ENCODE measurements at places on chromosomes 6 and 20.
A peak's percentile ranks its signal among the peaks of the same experiment; 100 is the strongest.

DNA sequence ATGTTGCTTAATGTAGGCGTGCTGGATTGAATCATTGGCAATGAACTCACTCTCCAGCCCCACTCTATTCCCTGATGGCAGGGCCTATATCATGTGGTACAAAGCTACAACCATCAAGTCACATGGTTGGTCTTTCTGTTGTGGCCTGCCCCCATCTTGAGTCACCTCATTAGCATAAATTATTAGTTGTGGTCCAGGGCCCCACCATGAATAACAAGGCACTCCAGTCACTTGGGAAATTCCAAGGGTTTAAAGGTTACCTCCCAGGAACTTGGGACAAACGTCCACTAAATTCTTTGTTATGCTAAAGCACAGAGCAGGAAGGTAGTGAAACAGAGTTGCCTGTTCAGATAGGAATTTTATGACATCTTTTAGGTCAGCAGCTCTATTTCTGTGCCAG lies 193.7 kb downstream of the SLC35F1 start:
- DNase-seq, result no peak
- H3K27me3 ChIP-seq, result no peaks in the 10 kb centered on the region
- no peaks in the 10 kb centered on the region for H3K36me3 ChIP-seq
- no peaks in the 10 kb centered on the region for H3K4me1 ChIP-seq
- no peak overlapping the region for H3K27ac ChIP-seq
- no peak overlapping the region for H3K4me3 ChIP-seq

DNA sequence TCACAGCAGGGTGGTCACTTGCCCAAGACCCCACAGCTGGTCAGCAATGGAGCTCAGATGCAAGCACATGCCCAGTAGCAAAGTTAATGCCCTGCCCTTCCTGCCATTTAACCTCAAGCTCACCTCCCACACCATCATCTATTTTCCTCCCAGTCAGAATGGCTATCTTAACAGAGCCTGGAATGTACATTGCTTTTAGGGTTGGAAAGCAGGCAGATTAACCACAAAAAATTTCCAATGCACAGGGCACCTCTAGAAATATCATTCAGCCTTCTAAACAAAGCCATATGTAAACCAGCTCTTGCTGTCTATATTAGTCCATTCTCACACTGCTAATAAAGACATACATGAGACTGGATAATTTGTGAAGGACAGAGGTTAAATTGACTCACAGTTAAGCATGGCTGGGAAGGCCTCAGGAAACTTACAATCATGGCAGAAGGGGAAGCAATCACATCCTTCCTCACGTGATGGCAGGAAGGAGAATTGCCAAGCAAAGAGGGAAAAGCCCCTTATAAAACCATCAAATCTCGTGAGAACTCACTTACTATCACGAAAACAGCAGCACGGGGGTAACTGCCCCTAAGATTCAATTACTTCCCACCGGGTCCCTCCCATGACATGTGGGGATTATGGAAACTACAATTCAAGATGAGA lies 106.9 kb downstream of the FYN start:
- H3K27me3 ChIP-seq, result no peaks in the 10 kb centered on the region
- H3K27ac ChIP-seq, result no peak overlapping the region
- no peak for DNase-seq

- H3K4me1 ChIP-seq, result no peaks in the 10 kb centered on the region
- DNase-seq, result no peak
- H3K36me3 ChIP-seq, result no peaks in the 10 kb centered on the region
- H3K27me3 ChIP-seq, result peaks cover 53% of the 10 kb centered on the region
- H3K27ac ChIP-seq, result no peak overlapping the region
Measured at GRCh38 chr6:167767715-167768107, 59.0 kb upstream of the AFDN start.

GRCh38 chr6:107443608-107444267 lies 15.6 kb downstream of the PDSS2 start:
- no peak overlapping the region for H3K4me3 ChIP-seq
- no peak overlapping the region for H3K27ac ChIP-seq
- H3K4me1 ChIP-seq, result no peaks in the 10 kb centered on the region
- H3K27me3 ChIP-seq, result no peaks in the 10 kb centered on the region
- DNase-seq, result no peak
- H3K36me3 ChIP-seq, result no peaks in the 10 kb centered on the region

- H3K4me3 ChIP-seq, result no peak overlapping the region
- no peaks in the 10 kb centered on the region for H3K27me3 ChIP-seq
- no peak overlapping the region for H3K27ac ChIP-seq
- no peaks in the 10 kb centered on the region for H3K4me1 ChIP-seq
- no peak for DNase-seq
Measured at GRCh38 chr20:34443546-34443945, 72.7 kb upstream of the DYNLRB1 start.

DNA sequence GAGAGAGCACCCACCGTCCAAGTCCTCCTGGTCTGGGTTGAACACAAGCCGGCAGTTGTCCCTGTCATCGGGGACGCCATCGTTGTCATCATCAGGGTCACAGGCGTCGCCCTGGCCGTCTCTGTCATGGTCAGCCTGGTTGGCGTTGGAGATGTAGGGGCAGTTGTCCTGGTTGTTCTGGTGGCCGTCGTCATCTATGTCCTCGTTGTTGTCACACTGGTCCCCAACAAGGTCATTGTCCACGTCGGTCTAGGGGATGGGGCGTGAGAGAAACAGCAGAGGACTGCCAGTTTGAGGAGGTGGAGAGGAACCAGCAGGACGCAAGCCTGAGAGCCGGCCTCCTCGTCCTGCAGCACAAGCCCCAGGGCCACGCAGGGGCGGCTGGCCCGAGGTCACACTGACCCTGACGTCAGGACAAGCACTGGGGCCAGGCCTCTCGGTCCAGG lies 28.5 kb downstream of the THBS2 start:
- no peak overlapping the region for H3K27ac ChIP-seq
- no peak for DNase-seq
- H3K4me1 ChIP-seq, result no peaks in the 10 kb centered on the region
- H3K4me3 ChIP-seq, result no peak overlapping the region

GRCh38 chr20:62117362-62117646 lies 5.0 kb upstream of the LSM14B start:
- H3K27ac ChIP-seq, result no peak overlapping the region
- peaks cover 8% of the 10 kb centered on the region for H3K27me3 ChIP-seq
- no peak overlapping the region for H3K4me3 ChIP-seq
- 0 out of 2 replicates have a peak, but pooled peaks cover 4% of the 10 kb centered on the region for H3K4me1 ChIP-seq

- H3K36me3 ChIP-seq, result no peaks in the 10 kb centered on the region
- H3K4me1 ChIP-seq, result no peaks in the 10 kb centered on the region
- H3K27ac ChIP-seq, result no peak overlapping the region
- H3K27me3 ChIP-seq, result no peaks in the 10 kb centered on the region
- H3K4me3 ChIP-seq, result no peak overlapping the region
Measured at GRCh38 chr6:103672169-103672568, 1187.5 kb downstream of the HACE1 start.

- H3K36me3 ChIP-seq, result no peaks in the 10 kb centered on the region
- peak; percentile 66 for DNase-seq
- peaks cover 62% of the 10 kb centered on the region for H3K27me3 ChIP-seq
- H3K27ac ChIP-seq, result no peak overlapping the region
- peaks cover under 1% of the 10 kb centered on the region for H3K4me1 ChIP-seq
Measured at GRCh38 chr20:57332105-57333089, 2.8 kb downstream of the SPO11 start.

GRCh38 chr6:130288065-130288464 lies 65.3 kb upstream of the SAMD3 start:
- H3K27ac ChIP-seq, result no peak overlapping the region
- DNase-seq, result no peak
- no peak overlapping the region for H3K4me3 ChIP-seq
- H3K4me1 ChIP-seq, result no peaks in the 10 kb centered on the region
- H3K27me3 ChIP-seq, result no peaks in the 10 kb centered on the region

GRCh38 chr6:27931209-27931608 lies 19.0 kb upstream of the OR2B2 start:
- no peaks in the 10 kb centered on the region for H3K27me3 ChIP-seq
- no peaks in the 10 kb centered on the region for H3K4me1 ChIP-seq
- no peak overlapping the region for H3K4me3 ChIP-seq

DNA sequence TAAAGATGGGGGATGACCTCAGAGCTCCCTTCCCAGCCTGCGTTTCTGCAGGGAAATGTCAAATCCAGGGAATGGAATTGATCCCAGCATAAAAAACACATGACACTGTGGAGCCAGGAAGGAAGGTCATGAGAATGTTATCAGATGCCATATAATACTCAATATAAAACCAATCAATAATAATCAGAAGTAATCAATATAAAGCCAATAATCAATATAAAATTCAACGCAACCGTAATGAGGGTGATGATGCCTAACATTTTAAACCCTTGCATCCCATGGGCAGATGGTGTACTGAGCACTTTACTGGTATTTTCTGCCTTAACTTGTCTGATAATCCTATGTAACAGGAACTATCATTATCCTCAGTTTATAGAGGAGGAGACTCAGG lies 30.1 kb upstream of the SULF2 start:
- H3K4me3 ChIP-seq, result no peak overlapping the region
- H3K27me3 ChIP-seq, result no peaks in the 10 kb centered on the region
- no peaks in the 10 kb centered on the region for H3K36me3 ChIP-seq
- H3K27ac ChIP-seq, result no peak overlapping the region
- DNase-seq, result no peak
- peaks cover 61% of the 10 kb centered on the region for H3K4me1 ChIP-seq

DNA sequence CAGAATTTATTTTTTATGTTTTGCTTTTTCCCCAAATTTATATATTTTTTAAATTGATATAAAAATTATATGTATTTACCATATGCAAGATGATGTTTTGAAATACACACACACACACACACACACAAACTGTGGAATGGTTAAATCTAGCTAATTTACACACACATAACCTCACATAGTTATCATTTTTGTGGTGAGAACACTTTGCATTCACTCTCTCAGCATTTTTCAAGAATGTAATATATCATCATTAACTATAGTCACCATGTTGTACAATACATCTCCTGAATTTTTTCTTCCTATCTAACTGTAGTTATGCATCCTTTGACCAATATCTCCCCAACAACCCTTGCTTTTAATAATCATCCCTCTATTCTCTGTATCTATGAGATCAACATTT lies 52.2 kb downstream of the GFRAL start:
- H3K27me3 ChIP-seq, result peaks cover 42% of the 10 kb centered on the region
- H3K27ac ChIP-seq, result no peak overlapping the region
- H3K4me1 ChIP-seq, result no peaks in the 10 kb centered on the region
- H3K4me3 ChIP-seq, result no peak overlapping the region

- H3K27ac ChIP-seq, result no peak overlapping the region
- no peak for DNase-seq
- no peaks in the 10 kb centered on the region for H3K27me3 ChIP-seq
- H3K36me3 ChIP-seq, result no peaks in the 10 kb centered on the region
- no peak overlapping the region for H3K4me3 ChIP-seq
Measured at GRCh38 chr6:170230520-170231292, 60.2 kb downstream of the DLL1 start.

GRCh38 chr6:3306848-3307247 lies 48.1 kb downstream of the PSMG4 start:
- no peak for DNase-seq
- no peak overlapping the region for H3K4me3 ChIP-seq
- H3K36me3 ChIP-seq, result no peaks in the 10 kb centered on the region
- H3K27me3 ChIP-seq, result no peaks in the 10 kb centered on the region
- peaks cover 9% of the 10 kb centered on the region for H3K4me1 ChIP-seq

- no peak overlapping the region for H3K27ac ChIP-seq
- no peak overlapping the region for H3K4me3 ChIP-seq
- H3K36me3 ChIP-seq, result no peaks in the 10 kb centered on the region
- DNase-seq, result no peak
- peaks cover 35% of the 10 kb centered on the region for H3K4me1 ChIP-seq
Measured at GRCh38 chr6:119128252-119128912, 49.9 kb upstream of the FAM184A start.

Measured in PC-3 (cell line).